ENCODE measurements at places on chromosomes 11 and 22. TPM values are rescaled to one million over a fixed set of nuclear protein-coding genes. Genes with fewer than 3 reads are reported as not detected.

GRCh38 chr22:35191412-35191811 is 65.9 kb upstream of the HMGXB4 start:
- no peak for DNase-seq

DNA sequence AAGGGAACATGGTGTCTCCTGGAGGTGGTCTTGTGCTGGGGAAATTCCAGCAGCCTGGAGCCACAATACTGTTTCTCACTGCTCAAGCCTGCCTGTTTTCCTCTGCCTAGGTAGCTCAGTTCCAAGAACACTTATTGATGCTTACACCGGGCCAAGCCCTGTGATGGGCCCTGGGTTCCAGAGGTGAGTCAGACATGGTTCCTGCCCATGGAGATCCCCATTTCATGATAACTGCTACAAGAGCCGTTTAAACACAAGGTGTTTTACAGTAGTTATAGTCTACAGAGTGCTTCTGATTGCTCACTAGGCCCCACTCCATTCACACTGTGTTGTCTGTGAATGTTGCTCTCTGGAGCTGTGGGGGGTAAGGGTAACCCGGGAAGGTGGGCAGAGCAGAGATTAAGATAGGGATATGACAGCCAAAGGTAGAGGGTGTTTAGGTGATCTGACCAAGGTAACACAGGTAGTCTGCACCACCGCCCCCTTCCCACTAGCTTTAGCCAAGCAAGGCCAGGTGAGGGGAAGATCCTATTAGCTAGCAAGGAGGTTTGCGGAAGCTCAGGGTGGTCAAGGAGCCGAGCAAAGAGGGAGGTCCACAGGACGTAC is 696 bp upstream of the MICAL2 start:
- DNase-seq: peak; percentile 72

DNA sequence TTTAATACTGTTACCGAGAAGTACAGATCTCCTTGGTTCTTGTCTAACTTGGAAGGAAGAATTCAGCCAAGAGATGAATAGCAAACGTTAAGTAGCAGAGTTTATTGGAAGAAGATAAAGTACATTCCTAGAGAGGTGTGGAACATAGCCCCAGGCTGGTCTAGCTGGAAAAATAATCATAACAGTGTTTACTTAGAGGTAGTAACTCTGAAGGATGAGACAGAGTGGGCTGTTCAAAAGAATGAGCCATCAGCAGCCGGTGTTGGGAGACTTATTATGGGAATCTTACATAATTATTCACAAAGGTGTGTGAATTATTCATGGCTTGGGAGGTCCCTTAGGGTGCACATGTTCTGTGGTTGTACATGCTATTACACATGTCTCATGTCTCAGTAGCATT is 276.5 kb downstream of the LUZP2 start:
- no peak for DNase-seq

- DNase-seq: no peak
Measured at GRCh38 chr11:19168090-19168489, 33.7 kb downstream of the CSRP3 start.

- DNase-seq: peak; percentile 74
Measured at GRCh38 chr11:1652771-1653540, 23.4 kb downstream of the KRTAP5-5 start.

GRCh38 chr22:25358421-25359170 is 139.2 kb downstream of the CRYBB2 start:
- DNase-seq: no peak

DNA sequence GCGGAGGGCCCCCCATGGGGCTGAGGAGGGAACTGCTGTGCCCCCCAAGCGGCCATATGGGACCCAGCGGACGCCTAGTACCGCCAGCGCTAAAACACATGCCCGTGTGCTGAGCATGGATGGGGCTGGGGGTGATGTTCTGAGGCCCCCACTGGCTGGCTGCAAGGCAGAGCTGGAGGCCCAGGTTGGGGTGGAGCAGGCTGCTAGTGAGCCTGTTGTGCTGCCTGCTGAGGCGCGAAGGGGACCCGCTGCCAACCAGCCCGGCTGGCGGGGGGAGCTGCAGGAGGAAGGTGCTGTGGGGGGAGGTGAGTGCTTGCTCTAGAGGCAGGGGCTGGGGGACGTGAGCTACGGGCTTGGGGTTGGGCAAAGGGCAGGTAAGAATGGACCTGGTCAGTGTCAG is 3.2 kb downstream of the PCNX3 start:
- no peak for DNase-seq

- no peak for DNase-seq
Measured at GRCh38 chr11:1271406-1271805, 38.0 kb downstream of the TOLLIP start.

DNA sequence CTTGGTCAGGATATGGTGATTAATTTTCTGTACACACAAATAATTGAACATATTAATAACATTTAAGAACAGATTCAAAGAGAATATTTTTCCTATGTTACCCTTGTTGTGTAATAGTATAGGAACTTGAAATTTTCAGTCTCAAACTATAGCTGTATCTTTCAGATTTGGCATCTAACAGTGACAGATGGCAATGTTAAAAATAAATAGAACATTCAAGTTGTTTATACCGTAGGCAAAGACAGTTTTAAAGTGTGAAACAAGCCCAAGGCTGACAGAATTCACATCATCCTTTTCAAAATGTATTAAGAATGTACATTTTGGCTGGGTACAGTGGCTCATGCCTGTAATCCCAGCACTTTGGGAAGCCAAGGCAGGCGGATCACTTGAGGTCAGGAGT is 92.6 kb upstream of the TP53AIP1 start:
- DNase-seq: no peak

GRCh38 chr11:100739666-100740065 is 52.6 kb downstream of the ARHGAP42 start:
- DNase-seq: no peak

DNA sequence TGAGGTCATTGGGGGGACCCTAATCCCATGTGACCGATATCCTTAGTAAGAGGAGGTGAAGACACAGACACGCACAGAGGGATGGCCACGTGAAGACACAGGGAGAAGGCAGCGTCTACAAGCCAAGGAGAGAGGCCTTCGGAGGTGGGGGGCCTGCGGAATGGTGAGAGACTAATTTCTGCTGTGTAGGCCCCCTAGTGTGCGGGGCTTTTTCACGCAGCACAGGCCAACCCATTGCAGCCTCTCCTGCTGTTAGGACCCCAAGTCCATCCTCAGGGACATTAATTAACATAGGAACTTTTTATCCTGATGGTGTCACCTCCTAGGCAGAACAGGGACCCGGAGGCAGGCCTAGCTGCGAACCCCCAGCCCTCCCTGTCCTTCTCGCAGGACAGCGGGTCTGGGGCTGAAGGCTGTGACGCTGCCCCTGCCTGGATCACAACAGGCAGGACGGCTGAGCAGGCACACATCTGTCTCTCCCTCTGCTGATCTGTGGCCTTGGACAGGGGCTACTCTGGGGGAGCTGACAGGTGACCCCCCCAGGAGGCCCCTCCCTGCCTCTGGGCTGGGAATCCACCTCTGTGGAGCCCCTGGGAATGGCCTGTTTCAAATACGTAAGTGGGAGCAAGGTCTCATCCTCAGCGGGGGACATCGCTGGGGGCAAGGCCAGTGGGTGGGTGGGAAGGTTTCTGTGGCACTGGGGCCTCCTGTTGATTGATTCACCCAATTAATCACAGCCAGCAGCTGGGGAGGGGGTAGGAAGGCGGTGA is 7.9 kb downstream of the ASCL2 start:
- no peak for DNase-seq

- peak; percentile 68 for DNase-seq
Measured at GRCh38 chr22:41619979-41620588, 759 bp downstream of the DESI1 start.

DNA sequence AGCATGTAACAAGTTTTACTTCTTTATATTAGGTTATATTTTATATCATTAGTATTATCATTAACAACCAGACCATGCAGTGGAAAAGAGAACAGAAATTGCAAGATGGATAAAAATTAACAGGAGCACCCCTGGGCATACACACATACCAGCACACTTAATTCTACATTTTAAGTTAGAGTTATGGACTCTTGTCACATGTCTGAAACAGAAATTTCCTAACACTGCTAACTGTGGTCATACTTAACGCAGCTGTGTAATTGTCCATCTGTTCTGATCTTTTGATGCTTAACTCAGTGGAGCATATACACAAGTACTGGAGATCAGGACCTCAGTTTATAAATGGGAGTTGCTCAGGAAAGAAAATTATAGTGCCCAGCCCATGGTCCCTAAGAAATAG is 358 bp downstream of the OR52H1 start:
- DNase-seq: no peak

GRCh38 chr11:16891165-16891564 is 123.0 kb downstream of the PLEKHA7 start:
- no peak for DNase-seq

DNA sequence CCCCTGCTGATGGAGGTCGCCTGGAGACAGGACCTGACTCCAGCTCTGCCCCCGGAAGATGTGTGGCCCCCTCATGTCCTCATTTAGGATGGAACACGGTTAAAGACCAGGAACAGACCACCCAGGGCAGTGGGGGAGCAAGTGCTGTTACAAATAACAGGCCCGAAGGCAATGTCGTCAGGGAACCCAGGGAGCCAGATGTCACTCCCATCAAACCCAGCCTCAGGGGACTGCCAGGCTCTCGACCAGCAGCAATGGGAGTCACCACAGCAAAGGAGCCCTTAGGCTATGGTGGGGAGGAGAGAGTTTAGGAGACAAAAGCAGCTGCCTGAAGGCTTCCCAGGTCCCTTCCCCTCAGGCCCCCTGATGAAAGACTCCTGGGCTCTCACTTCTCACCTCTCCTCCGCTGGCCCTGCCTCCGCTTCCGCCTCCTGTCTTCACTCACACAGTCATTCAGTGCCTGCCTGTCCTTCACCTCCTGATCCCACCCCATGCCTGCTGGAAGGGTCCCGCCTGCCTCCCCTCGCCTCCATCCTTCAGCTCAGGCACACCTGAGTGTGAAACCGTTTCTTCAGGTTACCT is 4.4 kb downstream of the RPS19BP1 start:
- no peak for DNase-seq

DNA sequence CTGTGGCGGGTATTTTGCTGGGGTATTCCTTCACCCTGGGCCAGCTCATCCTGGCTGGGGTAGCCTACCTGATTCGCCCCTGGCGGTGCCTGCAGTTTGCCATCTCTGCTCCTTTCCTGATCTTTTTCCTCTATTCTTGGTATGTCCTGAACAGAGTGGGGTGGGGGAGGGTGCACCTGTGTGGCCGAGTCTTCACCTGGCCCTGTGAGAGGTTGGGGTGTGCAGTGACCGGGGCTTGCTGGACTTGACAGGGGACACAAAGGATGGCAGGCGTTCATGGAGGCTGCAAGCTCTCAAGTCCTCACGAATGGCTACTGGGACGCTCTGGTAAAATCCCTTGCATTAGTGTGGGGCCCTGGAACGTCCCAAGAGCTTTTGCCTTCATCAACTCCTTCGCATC is 39.3 kb downstream of the CAPN1 start:
- no peak for DNase-seq

DNA sequence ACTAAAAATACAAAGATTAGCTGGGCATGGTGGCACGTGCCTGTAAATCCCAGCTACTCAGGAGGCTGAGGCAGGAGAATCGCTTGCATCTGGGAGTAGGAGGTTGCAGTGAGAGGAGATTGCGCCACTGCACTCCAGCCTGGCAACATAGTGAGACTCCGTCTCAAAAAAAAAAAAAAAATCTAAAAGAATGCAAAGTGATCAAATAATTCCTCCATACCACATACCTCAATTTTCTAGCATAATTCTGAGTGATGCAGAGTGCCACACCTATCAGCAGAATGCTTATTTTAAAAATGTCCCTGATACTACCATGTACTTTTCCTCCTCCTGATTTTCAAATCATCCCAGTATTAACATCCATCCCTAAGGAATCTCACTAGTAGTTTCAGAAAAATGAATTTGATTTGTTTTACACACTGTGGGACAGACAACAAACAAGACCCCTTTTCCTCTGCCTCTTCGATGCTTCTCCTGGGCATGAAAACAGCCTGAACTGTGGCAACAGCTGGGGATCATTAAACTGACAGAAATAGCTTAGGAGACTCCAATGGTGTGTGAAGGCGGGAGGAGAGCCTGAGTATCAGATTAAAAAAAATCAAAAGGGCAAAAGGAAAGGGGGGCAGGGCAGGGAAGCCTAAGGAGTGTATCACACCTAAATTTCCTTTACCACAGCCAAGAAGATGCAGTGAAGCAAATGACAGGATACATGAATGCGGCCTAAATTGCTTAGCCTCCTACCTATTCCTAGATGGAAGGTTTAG is 114.7 kb downstream of the SGSM3 start:
- no peak for DNase-seq

UBASH3B gene
- 40.6 TPM for total RNA-seq

PHLDA2 gene
- 3.6 TPM for total RNA-seq

TSSK2 gene
- total RNA-seq: not detected

CST6 gene
- 0.50 TPM for total RNA-seq

ROM1 gene
- 0.79 TPM for total RNA-seq

SPTBN2 gene
- total RNA-seq: 1.8 TPM

NRXN2 gene
- total RNA-seq: 0.22 TPM

SMTNL1 gene
- total RNA-seq: not detected
